ENCODE measurements at places on chromosomes 7 and 10. TPM values are rescaled to one million over a fixed set of nuclear protein-coding genes. Genes with fewer than 3 reads are reported as not detected.

- no peak for DNase-seq
- no peaks in the 10 kb centered on the region for H3K27me3 ChIP-seq
- H3K4me1 ChIP-seq = no peaks in the 10 kb centered on the region
- H3K27ac ChIP-seq = no peak overlapping the region
Observed at GRCh38 chr7:68892236-68892635, 706.0 kb upstream of the AUTS2 start.

GRCh38 chr7:81053623-81054022, 134.8 kb upstream of the SEMA3C start:
- no peaks in the 10 kb centered on the region for H3K4me1 ChIP-seq
- H3K4me3 ChIP-seq = no peak overlapping the region
- H3K27ac ChIP-seq = no peak overlapping the region
- DNase-seq = no peak
- no peaks in the 10 kb centered on the region for H3K36me3 ChIP-seq

GRCh38 chr7:431658-432111, 88.0 kb downstream of the PDGFA start:
- H3K27ac ChIP-seq = no peak overlapping the region
- no peaks in the 10 kb centered on the region for H3K36me3 ChIP-seq
- no peak for DNase-seq
- H3K27me3 ChIP-seq = no peaks in the 10 kb centered on the region
- H3K4me3 ChIP-seq = no peak overlapping the region

GRCh38 chr10:11776080-11776479, 33.9 kb downstream of the ECHDC3 start:
- no peak overlapping the region for H3K4me3 ChIP-seq
- DNase-seq = no peak
- H3K36me3 ChIP-seq = no peaks in the 10 kb centered on the region
- H3K27me3 ChIP-seq = no peaks in the 10 kb centered on the region
- H3K27ac ChIP-seq = no peak overlapping the region

DNA sequence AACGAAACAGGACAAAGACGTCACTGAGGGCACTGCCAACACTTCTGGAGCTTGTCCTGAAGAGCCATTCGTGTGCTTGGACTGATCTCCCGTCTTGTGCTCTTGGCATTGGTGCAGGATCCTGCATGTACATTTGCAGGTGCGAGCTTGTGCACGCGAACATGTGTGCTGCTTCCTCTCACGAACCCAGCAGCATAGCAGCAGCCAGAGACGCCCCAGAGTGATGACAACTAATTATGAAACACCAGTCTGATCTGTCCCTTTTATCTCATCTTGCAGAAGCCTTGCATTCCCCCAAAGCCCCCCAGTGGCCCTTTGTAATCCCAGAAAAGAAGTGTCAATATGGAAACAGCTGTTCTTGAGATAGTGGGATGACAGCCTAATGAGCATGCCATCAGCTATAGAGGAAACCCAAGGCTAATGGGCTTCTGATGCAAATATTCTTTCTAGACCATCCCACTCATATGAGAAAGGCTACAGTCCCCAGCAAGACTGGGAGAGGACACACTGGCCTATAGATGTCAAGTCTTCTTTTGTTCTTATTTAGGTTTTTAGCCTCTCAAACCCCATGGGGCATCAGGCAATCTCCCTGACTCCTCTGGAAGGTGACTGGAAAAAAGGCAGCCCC, 310.6 kb downstream of the FRMD4A start:
- no peaks in the 10 kb centered on the region for H3K36me3 ChIP-seq
- no peak overlapping the region for H3K4me3 ChIP-seq
- no peak overlapping the region for H3K27ac ChIP-seq
- DNase-seq = no peak
- no peaks in the 10 kb centered on the region for H3K4me1 ChIP-seq
- no peaks in the 10 kb centered on the region for H3K27me3 ChIP-seq

- no peak for DNase-seq
- H3K36me3 ChIP-seq = no peaks in the 10 kb centered on the region
Observed at GRCh38 chr7:102721-103120, 89.7 kb upstream of the FAM20C start.

- no peak overlapping the region for H3K27ac ChIP-seq
- H3K36me3 ChIP-seq = no peaks in the 10 kb centered on the region
- no peak overlapping the region for H3K4me3 ChIP-seq
- no peak for DNase-seq
- H3K4me1 ChIP-seq = no peaks in the 10 kb centered on the region
Observed at GRCh38 chr7:149874644-149875028, 867 bp downstream of the ATP6V0E2 start.

- H3K36me3 ChIP-seq = no peaks in the 10 kb centered on the region
- no peaks in the 10 kb centered on the region for H3K4me1 ChIP-seq
- no peak overlapping the region for H3K4me3 ChIP-seq
- DNase-seq = no peak
Observed at GRCh38 chr10:86251426-86251825, 115.2 kb downstream of the GRID1 start.

- H3K36me3 ChIP-seq = no peaks in the 10 kb centered on the region
- H3K27ac ChIP-seq = no peak overlapping the region
- no peaks in the 10 kb centered on the region for H3K4me1 ChIP-seq
- H3K4me3 ChIP-seq = no peak overlapping the region
- DNase-seq = no peak
Observed at GRCh38 chr7:157418204-157419034, 81.6 kb downstream of the DNAJB6 start.

Gene TWIST1
- not detected for total RNA-seq

Gene PFKFB3
- 23.4 TPM for total RNA-seq

Gene BHLHA15
- total RNA-seq = 0.67 TPM
